ENCODE measurements at places on chromosomes 7 and 10.

DNA sequence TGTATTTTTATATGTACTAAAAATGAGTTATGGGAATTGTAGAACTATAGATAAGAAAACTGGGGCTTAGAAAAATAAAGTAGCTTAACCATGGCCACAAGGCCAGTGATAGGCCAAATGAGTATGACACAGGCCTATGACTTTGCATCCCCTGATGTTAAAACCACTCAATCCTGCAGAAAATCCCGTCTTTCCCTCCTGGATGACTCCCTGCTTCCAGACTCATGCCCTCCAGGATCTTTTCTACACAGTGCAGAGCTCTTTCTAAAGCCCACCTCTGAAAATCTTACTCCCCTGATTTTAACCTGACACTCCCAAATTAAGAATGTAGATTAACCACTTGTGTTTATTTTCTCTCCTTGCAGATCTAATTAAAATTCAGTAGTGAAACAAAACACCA, 489.2 kb upstream of the LRRN3 start:
- DNase-seq, result no peak

DNA sequence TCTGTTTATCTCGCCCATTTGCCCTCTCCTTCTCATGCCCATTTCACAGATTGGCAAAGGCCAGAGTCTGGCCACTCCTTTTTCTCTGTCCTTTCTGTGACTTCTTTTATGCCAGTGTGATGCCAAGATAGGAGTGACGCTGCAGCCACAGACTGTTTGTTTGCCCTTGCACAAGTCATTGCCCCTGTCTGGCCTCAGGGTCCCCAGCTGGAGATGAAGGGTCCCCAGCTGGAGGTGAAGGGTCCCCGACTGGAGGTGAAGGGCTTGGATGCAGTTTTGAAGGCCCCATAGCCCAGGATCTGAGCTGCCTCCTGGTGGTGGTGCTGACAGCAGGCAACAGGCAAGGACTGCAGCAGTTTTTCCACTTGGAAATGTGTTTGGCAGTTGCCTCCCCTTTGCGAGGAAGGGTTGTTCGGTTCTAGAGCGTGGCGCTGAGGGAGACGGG, 50.8 kb upstream of the SLC29A3 start:
- DNase-seq, result no peak

- DNase-seq, result no peak
Observed at GRCh38 chr7:34043461-34044305, 138.3 kb downstream of the BMPER start.

DNA sequence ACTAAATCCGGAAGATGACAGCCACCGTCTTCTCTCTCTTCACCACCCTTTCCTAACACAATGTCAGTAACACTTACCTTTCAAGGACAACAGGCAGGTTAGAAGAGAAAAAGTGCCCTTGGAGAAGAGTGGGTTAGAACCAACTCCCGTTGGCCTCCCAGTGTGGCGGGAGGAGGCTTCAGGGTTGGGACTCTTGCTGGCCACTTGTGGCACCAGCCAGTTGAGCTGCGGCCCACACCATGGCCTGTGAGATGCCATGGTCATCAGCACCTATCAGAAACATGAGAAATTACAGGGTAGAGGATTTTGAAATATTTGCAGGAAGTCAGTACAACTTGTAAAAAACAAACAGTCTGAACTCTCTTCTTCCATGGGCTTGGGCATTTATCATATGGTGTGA, 93.8 kb downstream of the MKI67 start:
- no peak for DNase-seq

DNA sequence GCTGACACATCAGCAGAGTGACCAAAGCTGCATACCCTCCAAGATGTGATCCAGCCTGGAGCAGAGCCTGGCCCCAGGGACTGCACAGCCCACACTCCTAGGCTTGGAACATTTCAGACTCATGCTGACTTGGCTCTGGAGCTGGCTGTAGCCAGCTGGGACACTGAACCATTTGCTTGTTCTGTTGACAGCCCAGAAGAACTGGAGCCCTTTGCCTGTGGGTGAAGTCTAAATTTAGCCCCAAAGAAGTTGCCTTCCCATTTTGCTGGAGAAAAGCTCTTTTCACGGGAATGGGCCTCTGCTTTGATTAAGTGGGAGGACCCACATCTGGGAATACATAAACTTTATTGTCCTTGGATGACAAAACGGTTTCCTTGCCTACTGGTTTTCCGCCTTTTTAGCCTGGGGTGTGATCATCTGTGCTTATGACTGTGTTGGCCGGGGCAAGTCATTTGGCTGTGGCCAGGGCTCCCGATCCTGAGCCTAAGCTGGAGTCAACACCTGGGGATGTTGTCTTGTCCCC, 186.2 kb upstream of the BMPER start:
- DNase-seq, result no peak

DNA sequence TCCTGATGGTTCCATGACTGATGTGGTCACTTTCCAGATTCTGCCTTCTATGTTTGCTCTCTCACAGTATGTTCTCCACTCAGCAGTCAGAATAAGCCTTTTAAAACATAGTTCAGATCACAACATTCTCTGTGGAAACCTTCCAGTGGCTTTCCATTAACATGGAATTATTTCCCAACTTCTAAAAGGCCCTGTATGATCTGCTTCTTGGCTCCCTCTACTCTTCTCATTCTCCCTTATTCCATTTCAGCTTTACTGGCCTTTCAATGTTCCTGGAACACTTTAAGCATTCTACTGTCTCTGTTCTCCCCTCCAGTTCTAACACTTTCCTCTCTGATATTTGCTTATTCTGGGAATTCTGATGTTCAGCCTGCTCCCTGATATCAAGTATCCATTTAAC, 325.6 kb downstream of the THSD7A start:
- DNase-seq, result no peak

DNA sequence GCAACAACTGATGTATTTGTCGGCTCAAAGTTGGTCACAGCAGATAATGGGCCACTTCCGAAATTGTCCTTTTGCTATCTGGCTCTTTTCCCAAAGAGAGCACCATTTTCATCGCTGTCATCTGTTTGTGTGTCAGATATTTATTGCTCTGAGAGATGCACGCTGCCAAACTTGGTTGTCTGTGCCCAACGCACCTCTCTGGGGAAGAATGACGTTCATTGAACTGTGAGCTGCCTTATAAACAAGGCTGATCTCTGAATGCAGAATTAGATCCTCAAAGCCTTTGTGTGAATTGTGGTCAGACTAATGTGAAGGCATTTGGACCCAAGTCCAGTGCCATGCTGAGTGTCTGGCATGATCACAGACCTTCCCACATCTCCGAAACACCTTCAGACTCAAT, 174.7 kb upstream of the LYZL1 start:
- DNase-seq, result no peak

DNA sequence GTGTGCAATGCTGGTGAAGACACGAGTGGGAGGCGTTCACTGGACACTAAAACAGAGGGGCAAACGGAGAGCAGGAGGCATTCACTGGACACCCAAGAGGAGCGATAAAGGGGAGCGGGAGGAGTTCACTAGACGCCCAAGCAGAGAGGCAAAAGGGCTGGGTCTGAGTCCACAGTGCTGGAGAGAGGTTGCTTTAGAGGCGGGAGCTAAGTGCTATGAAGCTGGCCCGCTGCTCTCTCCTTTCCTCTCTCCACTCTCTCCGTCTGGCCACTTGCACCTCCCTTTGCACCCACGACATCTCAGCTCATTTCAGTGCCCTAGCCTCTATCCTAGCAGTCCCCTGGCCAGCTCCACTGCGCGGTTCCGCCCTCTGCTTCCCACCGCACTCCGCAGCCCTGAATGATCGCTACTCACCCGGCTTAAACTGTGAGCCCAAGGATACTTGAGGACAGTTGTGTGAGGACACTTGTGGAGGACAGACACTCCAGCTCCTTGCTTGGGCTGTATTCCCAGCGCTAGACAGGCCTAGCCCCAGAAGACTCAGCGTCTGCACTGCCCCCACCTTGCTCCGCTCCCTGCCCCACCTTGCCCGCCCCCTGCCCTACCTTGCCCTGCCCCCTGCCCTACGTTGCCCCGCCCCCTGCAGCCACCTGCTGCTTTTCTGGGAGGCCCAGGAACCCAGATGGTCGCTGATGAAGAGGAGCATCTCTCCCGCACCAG, 78.8 kb upstream of the CPXM2 start:
- no peak for DNase-seq

DNA sequence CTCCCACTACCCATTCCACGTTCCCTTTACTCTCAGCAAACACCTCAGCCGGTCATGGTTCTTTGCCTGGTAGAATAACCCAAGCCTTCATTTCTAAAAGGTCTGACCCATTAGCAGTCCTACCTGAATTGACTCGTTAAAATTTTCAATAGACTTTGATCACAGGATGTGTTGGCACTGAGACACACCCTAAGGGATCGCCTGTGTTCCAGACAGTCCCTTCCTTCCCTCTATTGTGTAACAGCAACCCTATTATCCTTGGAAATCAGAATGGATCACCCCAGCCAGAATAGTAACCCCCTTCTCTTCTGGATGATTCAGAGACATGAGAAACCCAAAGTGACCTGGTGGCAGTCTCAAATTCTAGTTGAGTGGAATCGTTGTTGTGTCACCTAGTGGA, 20.4 kb upstream of the FAM171A1 start:
- no peak for DNase-seq

DNA sequence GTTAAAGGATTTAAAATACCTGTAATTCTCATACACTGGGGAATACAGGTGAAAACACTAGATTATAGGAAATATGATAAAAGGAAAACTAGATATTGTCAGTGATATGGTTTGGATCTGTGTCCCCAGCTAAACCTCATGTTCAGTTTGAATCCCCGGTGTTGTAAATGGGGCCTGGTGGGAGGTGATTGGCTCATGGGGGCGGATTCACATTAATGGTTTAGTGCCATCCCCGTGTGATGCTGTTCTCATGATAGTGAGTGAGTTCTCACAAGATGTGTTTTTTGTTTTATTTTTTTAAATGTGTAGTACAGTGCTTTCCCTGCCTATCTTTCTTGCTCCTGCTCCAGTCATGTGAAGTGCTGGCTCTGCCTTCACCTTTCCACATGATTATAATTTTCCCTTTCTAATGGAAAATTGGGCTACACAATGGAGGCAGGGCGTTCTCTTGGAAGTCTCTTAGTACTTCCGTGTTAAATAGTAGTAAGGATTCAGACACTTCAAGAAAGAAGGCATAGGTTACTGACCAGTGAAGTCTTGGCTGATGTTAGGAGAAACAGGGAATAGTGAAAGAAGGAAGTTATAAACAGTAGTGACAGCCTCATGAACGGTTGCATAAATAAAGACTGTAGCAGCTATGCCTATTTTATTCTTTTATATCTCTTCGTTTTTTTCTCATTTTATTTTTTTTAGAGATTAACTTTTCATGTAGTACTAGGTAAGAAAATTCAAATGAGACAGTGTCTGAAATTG, 386.4 kb downstream of the SUGCT start:
- DNase-seq, result no peak

- DNase-seq, result no peak
Observed at GRCh38 chr7:34946486-34946885, 90.8 kb downstream of the DPY19L1 start.

DNA sequence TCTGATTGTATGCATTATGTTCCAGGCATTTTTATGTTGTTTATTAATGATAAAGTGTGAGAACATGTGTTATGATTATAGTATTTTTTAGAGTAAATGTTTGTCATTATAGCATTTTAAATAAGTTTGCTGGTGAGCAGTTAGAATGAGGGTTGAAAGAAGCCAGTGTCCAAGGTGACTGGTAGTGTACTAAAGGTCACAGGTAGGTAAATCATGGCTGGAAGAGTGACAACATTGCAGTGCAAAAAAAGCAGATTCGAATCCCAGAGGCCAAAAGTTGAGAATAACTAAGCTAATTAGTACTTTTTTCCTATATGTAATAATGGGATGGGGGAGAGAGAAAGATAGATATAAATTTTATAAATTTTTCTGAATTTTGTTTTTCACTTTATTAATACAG, 44.0 kb downstream of the RSBN1L start:
- DNase-seq, result no peak

DNA sequence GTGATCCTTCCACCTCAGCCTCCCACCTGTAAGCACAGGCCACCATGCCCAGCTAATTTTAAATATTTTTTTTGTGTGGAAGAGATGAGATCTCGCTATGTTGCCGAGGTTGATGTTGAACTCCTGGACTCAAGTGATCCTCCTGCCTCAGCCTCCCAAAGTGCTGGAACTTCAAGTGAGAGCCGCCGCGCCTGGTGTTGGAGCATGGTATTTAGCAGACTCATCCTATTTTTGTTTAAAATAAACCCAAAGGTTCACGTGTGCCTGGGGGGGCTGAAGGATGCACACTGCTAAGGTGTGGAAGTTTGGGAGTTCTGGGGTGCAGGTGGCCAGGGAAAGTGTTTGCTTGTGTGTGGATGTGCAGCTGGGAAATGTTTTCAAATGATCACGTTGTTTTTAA, 18.1 kb downstream of the PDGFA start:
- DNase-seq, result no peak

All from activated gamma-delta T cell treated with anti-CD3 and anti-CD28 coated beads, Interleukin-2, amount 50 U/mL, for 16 hours (primary cell).